Stimulated activated CD8-positive, alpha-beta memory T cell treated with anti-CD3 and anti-CD28 coated beads, Interleukin-15, amount 100 ng/mL, for 48 hours (primary cell): ENCODE measurements at places on chromosomes 4 and X.

DNA sequence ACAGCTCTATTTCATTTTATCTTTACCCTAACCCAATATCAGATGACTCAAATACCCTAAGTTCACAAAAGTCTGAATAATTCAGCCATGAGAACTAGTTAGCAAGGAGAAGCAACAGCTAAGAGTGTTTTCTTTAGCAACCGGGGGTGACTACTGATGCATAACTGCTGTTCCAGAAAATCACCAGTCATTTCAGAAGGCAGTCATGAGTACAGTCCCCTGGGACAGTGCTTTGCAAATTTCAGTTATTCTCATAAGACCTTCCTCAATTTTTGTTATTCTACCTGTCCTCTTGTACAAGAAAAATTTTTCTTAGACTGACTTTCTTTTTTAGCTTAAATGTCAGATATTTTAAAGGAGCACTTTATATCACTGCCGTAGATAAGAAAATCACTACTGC, 16.4 kb downstream of the BANK1 start:
- DNase-seq = no peak

GRCh38 chr4:1566838-1567518, 117.1 kb downstream of the FAM53A start:
- DNase-seq = no peak

GRCh38 chr4:72627723-72628122, 58.7 kb upstream of the ADAMTS3 start:
- no peak for DNase-seq

- no peak for DNase-seq
Measured at GRCh38 chrX:39614680-39614998, 483.1 kb downstream of the BCOR start.

DNA sequence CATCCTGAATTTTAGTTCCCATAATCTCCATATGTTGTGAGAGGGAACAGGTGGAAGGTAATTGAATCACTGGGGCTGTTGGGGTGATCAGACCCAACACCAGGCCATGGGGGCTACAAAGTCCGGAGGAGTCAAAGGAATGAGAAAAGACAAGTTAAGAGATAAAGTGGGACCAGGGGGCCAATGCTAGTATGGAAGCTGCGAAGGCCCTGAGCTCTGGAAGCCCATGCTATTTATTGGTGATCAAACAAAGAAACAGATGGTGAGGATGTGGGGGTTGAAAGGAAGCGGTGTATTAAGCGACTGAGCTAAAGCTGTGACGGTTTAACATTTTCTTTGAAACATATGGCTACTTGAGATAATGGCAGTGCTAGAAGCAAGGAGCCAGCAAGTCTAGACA, 132.8 kb downstream of the PDGFC start:
- no peak for DNase-seq

DNA sequence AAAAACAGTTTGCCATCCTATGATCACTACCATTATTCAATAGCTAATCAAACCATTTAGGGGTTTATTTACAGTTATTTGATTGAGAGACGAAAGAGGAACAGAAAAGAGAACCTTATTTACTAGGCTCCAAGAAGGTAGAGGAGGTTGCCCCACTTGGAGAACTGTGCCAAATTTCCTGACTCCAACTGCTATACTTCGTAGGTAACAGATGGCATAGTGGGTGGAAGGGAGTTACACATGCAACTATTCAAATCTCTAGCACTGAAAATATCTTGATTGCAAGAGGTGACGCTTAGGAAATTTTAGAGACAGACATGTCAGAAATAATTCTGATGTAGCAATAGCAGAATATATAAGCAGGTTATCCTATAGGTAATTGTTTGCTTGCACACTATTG, 38.0 kb upstream of the TMPRSS11F start:
- no peak for DNase-seq

DNA sequence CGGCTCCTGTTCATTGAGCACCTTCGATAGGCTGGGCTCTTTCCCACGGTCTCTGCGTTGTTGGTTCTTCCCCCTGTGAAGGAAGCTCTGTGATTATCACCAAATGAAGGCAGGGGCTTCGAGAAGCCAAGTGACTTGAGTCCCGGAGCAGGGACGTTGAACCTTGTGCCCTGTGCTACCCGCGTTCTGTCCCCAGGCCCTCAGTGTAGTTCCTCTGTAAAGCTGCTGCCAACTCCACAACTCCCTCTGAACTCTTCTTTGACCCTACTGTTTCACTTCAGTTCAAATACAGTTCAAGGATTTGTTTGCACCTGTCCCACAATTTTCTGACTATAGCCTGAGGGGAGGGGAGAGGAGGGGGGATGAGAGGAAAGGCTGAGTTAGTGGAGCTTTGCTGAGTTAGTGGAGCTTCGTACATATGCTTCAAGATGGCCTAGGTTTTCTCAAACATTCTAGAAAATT, 635 bp upstream of the PHF8 start:
- DNase-seq = no peak

DNA sequence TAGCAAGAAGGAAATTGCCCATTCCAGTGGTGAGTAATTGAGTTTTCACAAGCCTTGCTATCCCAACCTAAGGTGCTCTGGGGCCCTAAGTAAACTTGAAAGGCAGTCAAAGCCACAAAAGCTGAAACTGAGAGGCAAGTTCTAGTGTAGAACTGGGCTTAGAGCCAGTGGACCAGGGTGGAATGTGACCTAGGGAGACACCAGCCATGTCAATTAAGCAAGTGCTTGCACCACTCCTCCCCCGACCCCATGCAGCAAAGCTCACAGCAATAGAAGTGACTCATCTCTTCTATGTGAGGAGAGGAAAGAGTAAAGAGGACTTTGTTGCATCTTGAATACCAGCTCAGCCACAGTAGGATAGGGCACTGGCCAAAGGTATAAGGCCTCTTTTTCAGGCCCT, 486.1 kb upstream of the POU3F4 start:
- DNase-seq = no peak

- no peak for DNase-seq
Measured at GRCh38 chr4:17613761-17614415, 553 bp upstream of the MED28 start.

- no peak for DNase-seq
Measured at GRCh38 chr4:152587127-152587526, 51.2 kb upstream of the FBXW7 start.

GRCh38 chrX:129235903-129236302, 287.4 kb downstream of the SMARCA1 start:
- no peak for DNase-seq

- no peak for DNase-seq
Measured at GRCh38 chr4:140774510-140774909, 18.3 kb upstream of the TBC1D9 start.

DNA sequence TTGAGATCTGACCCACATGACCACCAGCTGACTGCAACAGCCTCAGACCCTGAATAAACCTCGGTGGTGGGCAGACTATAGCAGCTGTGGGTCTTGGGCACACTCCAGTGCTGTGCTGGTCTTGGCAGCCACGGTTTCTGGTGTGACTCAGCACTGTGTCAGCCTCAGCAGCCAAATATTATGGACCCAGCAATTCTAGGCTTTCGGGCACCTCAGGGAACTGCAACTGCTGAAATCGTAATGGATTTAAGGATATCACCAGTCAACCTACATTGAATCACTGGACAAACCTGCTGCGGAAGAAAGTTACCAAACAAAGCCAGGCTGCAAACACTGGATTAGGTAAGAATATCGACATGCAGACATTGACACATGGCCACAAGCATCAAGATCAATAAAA, 10.5 kb upstream of the UBE2NL start:
- no peak for DNase-seq

- no peak for DNase-seq
Measured at GRCh38 chr4:98643755-98644154, 14.7 kb downstream of the TSPAN5 start.

DNA sequence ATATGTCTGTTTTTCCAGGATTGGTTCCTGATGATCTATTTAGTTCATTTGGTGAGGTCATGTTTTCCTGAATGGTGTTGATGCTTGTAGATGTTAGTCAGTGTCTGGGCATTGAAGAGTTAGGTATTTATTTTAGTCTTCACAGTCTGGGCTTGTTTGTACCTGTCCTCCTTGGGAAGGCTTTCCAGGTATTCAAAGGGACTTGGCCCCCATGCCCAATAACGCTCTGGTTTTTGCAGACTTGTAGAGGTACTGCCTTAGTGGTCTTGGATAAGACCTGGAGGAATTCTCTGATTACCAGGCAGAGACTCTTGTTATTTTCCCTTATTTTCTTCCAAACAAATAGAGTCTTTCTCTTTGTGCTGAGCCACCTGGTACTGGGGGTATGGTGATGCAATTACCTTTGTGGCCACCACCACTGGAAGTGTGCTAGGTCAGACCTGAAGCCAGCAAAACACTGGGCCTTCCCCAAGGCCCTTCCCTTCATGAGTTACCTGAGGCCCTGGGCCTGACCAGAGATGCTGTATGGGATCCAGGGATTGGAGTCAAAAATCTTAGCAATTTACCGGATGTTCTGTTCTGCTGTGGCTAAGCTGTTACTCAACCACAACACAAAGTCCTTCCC, 63.3 kb upstream of the RXFP1 start:
- DNase-seq = no peak

DNA sequence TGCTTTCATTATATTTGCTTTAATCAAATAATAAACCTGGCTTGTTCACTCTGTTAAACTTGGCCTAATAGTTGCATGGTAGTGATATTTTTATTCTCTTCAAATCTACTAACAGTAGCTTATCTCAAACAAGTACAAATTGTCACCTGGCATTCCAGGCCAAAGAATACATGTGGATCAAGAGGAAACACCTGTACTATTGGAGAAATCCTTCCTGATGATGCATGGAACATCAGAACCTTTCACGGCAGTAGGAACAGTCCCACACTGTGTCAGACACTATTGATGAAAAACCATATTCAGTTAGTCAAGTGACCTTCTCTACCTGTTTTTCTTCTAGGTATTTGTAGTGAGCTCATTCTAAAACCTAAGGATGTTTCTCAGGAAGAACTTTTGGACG, 17.0 kb downstream of the MTHFD2L start:
- DNase-seq = no peak

- DNase-seq = no peak
Measured at GRCh38 chr4:40877081-40877480, 127.3 kb downstream of the NSUN7 start.

GRCh38 chrX:86421771-86422170, 273.5 kb downstream of the DACH2 start:
- DNase-seq = no peak

DNA sequence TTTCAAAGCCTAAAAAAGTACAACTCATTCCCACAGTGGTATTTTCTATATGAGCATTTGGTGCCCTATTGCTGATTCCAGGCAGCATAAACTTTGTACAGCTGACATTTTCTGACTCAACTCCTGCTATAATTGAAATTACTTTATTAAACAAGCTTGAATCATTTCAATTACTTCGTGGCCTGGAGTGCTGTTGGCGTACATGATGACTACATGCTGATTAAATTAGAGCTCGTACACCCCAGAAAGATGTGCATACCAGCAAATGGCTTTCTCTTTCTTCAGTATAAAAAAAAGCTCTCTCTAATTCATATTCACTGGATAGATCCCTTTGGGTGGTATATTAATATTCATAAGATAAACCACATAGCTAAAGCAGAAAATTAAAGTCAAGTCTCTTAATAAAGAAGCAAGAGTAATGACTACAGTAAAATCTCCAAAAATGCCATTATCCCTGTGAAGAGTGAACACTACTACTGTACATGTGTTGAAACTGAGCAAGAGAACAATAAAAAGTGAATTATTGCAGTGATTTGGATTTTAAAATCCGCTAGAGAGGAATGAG, 245.0 kb upstream of the IGFBP7 start:
- DNase-seq = no peak

DNA sequence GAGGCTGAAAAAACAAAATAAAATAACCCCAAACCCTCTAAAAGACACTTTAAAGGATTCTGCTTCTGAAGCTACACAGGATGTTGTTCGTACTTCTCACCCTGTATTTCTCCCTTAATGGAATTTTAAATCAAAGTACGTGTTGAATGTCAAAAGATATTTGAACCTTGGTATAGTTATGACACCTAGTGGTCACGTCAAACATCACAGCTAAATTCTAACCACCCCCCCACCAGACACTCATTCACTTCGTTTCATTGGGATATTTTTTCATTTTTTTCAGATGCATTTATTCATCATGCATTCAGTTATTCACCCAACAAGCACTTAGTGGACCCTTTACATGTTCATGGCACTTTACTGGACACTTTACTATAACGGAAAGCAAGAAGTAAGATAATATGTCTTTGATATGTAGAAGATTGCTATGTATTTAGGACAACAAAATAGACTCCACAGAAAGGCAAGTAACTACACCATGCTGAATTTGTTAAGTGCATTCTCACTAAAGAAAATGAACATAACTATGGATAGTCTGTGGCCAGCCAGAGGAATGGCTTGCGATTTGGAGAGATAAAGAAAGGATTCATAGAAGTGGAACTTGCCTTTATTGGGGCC, 62.5 kb upstream of the GPR174 start:
- no peak for DNase-seq

DNA sequence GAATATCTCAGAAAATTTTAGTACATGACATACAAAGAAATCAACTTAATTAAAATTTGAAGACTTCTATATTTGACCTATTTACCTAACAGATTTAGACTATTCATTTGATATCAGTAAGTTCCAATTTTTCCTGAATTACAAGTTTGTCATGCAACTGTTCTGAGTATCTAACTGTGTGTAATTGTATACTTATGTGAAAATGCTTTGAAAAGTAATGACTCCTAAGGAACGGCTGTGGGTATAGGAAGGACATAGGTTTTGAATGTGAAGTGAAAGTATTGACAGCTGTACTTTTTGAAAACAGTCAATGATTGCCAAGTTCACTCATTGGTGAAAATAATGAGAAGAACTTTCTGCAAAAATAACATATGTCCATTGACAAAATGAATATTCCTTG, 2.9 kb downstream of the GRIA2 start:
- no peak for DNase-seq

DNA sequence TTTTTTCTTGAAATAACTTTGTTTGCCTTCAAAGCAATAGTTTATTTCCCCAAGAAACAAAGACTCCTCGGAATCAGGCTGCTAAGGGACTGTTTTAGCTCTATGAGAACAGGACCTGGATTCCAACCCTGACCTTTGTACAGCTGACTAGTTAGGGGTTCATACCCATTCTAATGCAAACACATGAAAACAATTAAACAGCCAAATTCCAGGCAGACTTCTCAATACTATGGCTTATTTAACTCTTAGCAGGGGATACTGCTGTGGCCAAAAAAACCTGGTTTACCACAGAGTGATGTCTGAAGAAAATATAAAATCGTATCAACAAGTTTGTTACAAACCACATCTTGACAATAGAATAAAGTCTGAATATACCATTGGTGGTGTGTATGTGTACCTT, 129.6 kb upstream of the INTU start:
- DNase-seq = no peak

DNA sequence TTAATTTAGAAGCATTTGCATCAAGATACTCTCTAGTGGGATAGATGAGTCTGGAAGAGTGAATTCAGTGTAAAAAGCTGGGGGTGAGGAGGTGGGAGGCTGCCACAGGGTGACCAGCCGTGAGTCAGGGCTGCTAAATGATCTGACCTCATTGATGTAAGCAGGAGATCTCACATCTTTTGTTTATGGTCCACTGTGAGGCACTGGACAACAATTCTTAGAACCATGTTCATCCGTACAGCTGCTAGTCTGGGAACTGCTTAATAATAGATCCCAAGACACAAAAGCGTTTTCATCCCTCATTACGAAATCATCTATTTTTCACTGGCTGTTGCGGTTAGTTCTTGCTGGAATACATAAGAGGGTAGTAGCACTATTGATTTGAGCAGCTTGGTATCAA, 14.1 kb downstream of the KLF3 start:
- no peak for DNase-seq

GRCh38 chr4:89519771-89520320, 212.2 kb upstream of the GPRIN3 start:
- no peak for DNase-seq

GRCh38 chr4:27366104-27366823, 505.6 kb downstream of the STIM2 start:
- no peak for DNase-seq
